ENCODE measurements at places on chromosomes 4 and X.

GRCh38 chrX:149512225-149512885 lies 7.2 kb upstream of the IDS start:
- DNase-seq = peak; percentile 50

DNA sequence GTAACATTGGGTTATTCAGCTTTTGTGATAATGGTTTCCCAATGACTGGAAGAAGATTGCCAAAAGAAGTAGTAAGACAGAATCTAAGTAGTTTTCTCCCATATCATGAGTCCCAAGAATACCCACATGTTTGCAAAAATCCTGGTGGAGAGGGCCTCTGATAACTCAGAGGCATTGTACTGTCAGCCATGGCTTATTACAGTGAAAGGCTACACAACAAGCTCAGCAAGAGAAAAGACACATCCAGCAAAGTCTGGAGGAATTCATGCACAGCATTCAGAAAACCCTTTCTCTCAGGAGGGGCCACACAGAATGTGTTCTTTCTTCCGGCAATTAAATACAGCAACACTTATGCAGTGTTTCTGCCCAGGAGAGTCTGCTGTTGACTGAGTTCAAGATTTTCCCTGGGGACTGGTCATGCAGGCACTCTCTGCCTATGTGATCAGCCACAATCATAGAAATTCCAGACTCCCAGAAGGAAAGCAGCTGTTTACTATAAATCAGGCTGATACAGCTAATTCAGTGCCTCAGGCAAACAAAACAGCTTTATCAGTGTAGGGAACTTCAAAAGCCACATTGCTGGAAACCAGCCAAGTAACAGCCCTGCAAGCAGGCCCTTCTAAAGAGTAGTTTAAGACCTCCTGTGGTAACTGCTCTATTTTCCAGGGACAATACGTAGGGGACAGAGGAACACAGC lies 937.1 kb downstream of the CCSER1 start:
- DNase-seq = no peak

- DNase-seq = no peak
These were observed 182.4 kb downstream of the COX18 start for GRCh38 chr4:72887152-72887551.

GRCh38 chrX:1400742-1401471 lies 9.0 kb upstream of the SLC25A6 start:
- DNase-seq = no peak

- DNase-seq = no peak
These were observed 127.4 kb downstream of the HMX1 start for GRCh38 chr4:8744083-8744805.

GRCh38 chr4:106708464-106708816 lies 327.7 kb downstream of the DKK2 start:
- no peak for DNase-seq

DNA sequence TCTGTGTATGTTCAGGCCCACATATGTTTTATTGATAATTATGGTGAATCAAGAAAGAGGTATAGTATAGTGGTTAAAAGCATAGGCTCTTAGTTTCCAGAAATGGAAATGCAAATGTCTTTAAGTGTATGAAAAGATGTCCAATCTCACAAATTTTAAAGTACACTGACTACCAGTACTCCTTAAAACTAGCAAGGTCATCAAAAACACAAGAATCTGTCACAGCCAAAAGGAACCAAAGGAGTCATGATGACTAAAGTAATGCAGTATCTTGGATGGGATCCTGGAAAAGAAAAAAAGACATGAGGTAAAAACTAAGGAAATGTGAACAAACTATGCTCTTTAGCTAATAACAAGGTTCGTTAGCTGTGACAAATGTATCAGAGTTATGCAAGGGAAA lies 661 bp upstream of the RBM41 start:
- no peak for DNase-seq

GRCh38 chr4:18441203-18441590 lies 419.6 kb upstream of the LCORL start:
- DNase-seq = no peak
